ENCODE measurements at places on chromosomes 11 and 22.

- DNase-seq, result no peak
These were observed 60.9 kb downstream of the PDHX start for GRCh38 chr11:34977089-34977912.

DNA sequence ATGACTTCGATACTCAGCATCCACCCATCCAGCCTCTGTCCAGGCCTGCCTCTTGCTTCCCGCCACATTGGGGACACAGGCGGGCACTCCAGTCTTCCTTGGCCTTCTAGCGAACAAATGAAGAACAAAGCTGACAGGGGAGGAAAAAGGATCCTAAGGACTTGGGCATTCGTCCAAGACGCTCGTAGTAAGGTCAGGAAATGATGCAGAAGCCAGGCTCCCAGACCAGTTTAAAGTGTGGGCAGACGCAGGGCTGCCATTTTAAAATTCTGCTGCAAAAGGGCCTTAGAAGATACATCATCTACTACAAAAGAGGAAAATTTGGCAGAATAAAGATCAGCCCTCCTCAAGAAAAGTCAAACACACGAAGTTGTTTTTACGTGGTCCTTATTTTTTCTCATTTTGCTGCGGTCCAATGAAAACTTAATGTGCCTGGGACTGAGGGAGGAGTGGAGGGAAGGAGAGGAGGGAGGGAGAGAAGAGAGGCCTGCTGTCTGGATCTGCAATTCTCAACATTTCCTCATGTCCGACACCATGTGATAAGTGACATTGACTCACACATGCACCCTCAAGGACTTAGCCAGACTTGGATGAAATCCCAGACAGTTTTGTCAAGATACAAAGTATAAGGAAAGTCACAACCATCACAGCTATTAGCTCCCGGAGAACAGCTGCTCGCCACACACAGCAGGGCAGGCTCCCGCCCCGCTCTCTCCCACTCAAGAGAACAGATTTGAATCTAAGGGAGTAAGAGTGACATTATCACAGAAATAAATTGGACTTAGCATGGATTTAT lies 5.7 kb downstream of the DNAL4 start:
- DNase-seq, result no peak

- DNase-seq, result no peak
These were observed 659 bp upstream of the TEAD1 start for GRCh38 chr11:12673601-12673923.

DNA sequence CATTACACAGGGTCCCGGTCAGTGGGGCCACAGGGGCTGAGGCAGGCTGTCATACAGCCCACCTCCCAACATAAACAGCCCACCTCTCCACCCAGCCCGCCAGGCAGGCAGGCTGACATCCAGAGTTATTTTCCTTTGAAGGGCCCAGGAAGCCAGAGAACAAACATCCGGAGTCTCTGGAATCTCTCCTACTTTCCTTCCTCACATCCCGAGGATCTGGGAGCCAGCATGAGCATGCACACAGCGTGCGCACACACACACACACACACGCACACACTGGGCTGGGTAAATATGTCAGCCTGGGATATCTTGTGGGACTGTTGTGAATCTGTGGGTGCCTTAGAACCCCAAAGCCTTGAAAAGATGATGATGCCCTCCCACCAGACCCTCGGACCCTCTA lies 55.4 kb downstream of the PDE2A start:
- no peak for DNase-seq

DNA sequence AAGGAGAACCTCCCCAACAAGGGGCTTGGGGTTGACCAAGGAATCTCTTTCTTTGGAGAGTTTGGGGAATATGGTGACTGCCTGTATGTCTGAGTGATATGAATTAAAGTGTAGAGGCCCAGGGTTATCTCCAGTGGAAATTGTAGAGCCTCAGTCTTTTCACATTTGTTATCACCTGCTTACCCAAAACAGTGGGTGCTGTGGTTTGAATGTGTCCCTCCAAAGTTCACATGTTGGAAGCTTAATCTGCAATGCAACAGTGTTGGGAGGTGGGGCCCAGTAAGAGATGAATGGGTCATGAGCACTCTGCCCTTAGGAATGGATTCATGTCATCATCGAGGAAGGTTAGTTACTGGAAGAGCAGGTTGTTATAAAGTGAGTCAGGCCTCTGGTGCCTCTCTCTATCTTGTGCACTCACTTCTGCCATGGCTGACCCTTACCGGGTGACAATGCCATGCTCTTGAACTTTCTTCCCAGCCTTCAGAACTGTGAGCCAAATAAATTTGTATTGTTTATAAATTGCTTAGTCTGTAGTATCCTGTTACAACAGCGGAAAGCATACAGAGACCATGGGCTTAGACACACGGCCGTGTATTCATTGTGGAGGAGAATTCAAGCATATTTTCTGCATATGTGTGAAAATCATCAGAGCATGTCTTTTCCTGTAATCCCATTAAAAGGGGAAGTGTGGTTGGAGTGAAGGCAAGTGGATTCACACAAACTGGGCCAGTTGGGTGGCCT lies 114.1 kb upstream of the TBCEL start:
- DNase-seq, result no peak

Measured in NCI-H1436 treated with DMSO at 0.1 percent for 48 hours (cell line).